ENCODE measurements at places on chromosomes 11 and 22. TPM values are rescaled to one million over a fixed set of nuclear protein-coding genes. Genes with fewer than 3 reads are reported as not detected.

GRCh38 chr11:2443406-2443805, 908 bp downstream of the TRPM5 start:
- DNase-seq, result no peak
- no peak overlapping the region for H3K4me3 ChIP-seq
- no peaks in the 10 kb centered on the region for H3K36me3 ChIP-seq
- no peaks in the 10 kb centered on the region for H3K27me3 ChIP-seq
- no peak overlapping the region for H3K27ac ChIP-seq

DNA sequence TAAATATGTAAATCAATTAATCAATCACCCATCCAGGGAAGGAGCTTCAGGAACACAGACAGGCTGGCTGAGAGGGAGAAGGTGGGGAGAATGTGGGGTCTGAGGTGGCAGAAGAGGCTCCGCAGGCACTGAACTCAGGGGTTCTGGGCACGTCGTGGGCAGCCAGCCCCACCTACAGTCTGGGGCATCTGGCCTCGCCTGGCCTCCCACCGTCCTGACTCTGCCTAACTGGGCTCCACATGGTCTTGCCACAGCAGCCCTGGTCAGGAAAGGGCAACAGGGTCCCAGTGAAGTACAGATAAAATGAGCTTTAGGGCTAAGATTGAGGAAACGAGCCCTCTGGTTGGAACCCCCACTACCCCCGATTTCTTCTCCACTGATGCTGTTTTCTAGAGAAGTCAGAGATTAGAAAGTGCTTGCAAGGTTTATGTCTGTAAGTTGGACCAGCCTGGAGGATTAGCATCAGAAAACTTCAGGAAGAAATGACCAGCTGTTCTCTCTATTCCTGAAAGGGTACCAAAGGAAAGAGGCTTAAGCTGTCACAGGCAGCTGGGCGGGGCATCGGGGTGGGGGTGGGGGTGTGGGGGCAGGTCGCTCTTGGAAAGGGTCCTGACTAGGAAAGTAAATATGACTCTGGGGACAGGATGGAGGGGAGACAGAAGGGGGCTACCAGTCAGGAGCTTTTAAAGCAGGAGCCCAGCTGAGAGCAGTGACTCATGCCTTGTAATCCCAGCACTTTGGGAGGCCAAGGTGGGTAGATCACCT, 261.7 kb downstream of the BUD13 start:
- DNase-seq, result no peak
- no peaks in the 10 kb centered on the region for H3K4me1 ChIP-seq
- no peak overlapping the region for H3K4me3 ChIP-seq
- no peaks in the 10 kb centered on the region for H3K36me3 ChIP-seq
- H3K27me3 ChIP-seq, result no peaks in the 10 kb centered on the region

ZNF280B gene
- total RNA-seq, result 0.33 TPM

- H3K4me1 ChIP-seq, result no peaks in the 10 kb centered on the region
- no peak for DNase-seq
- H3K27ac ChIP-seq, result peak overlapping the region; percentile 56
- no peaks in the 10 kb centered on the region for H3K27me3 ChIP-seq
- H3K4me3 ChIP-seq, result peak overlapping the region; percentile 71
- H3K36me3 ChIP-seq, result no peaks in the 10 kb centered on the region
Measured at GRCh38 chr11:13963169-13963948, 836 bp downstream of the SPON1 start.

OR51I2 gene
- total RNA-seq, result not detected

FXYD2 gene
- 1.3 TPM for total RNA-seq

SYT7 gene
- total RNA-seq, result 10.8 TPM

DNA sequence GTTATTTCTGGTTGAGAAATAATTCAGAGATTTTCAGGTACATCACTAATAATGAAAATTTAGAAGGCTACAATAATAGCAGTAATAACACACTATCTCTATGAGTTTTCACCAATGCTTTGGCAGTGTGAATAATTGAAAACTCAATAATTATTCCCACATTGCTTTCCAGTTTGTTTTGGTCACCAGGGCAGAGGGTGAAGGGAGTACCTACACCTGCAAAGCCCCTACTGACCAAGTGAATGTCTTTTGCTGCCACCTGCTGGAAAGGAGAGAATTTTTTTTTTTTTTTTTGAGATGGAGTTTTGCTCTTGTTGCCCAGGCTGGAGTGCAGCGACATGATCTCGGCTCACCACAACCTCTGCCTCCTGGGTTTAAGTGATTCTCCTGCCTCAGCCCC, 3.2 kb downstream of the NELL1 start:
- no peaks in the 10 kb centered on the region for H3K36me3 ChIP-seq
- peaks cover 3% of the 10 kb centered on the region for H3K27me3 ChIP-seq
- no peak for DNase-seq

DNA sequence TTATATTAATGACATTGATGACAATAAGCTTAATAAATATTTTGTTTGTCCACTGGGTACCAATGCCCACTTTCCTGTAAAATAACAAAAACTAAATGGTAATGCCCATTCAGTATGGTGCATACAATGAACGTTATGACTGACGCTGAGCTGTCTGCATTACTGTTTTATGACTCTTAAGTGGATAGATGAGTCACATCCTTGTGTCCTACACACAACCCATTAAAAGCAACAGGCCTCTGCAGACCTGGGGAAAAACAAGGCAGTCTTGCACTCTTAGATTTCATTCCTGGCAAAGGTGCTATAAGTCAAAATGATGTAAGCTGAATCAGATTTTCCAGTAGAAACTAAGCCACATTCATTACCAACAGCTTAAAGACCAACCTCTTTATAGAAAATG, 176.3 kb upstream of the TMEM45B start:
- no peaks in the 10 kb centered on the region for H3K4me1 ChIP-seq
- H3K4me3 ChIP-seq, result no peak overlapping the region

VSIG2 gene
- total RNA-seq, result 20.5 TPM

DNA sequence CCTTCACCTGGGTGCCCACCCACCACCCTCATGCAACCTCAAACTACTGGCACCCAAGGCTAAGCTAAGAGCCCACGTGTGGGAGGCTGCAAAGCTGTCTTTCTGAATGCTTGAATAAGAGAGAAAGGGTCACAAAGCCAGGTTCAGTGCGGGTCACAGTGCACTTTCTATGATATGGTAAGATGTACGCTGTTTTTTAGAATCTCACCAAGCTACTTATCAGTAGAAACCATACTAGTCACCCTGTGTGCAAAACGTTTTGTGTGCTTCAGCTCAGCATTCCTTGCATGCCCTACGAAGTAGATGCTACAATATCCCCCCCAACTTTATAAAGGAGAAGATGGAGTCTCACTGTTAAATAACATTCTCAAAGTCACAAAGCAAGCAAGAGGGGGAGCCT, 14.9 kb downstream of the P2RX3 start:
- no peak overlapping the region for H3K4me3 ChIP-seq
- H3K36me3 ChIP-seq, result no peaks in the 10 kb centered on the region
- DNase-seq, result no peak
- no peaks in the 10 kb centered on the region for H3K4me1 ChIP-seq
- H3K27me3 ChIP-seq, result no peaks in the 10 kb centered on the region

VSIG10L2 gene
- 4.1 TPM for total RNA-seq

DNA sequence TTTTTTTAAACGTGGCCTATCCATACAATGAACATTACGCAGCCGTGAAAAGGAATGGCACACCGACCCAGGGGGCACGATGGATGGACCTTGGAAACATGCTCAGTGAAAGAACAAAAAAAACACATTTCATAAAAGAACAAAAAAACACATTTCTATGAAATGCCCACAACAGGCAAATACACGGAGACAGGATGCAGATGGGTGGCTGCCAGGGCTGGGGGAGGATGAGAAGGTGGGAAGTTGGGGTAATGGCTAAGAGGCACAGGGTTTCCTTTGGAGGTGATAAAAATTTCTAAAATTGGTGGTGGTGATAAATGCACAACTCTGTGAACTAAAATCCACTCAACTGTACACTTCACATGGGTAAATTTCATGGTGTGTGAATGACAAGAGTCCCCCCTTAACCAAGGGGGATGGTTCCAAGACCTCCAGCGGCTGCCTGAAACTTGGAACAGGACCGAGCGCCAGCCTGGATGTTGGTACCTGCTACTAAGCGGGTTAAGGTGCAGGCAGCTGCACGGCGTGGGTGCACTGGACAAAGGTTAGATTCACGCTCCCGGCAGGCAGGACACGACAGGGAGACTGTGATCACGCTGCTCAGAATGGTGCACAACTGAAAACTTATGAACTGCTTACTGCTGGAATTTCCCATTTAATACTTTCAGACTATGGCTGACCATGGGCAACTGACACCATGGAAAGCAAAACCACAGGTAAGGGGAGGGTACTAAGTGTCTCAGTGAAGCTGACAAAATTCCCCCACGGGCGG, 16.5 kb downstream of the BRD1 start:
- H3K27me3 ChIP-seq, result no peaks in the 10 kb centered on the region
- H3K4me1 ChIP-seq, result peaks cover 6% of the 10 kb centered on the region
- no peak for DNase-seq
- H3K36me3 ChIP-seq, result no peaks in the 10 kb centered on the region
- no peak overlapping the region for H3K4me3 ChIP-seq

- no peak overlapping the region for H3K4me3 ChIP-seq
- no peak overlapping the region for H3K27ac ChIP-seq
- H3K36me3 ChIP-seq, result no peaks in the 10 kb centered on the region
- no peak for DNase-seq
Measured at GRCh38 chr22:37010976-37011375, 8.3 kb downstream of the TST start.

KRTAP5-8 gene
- total RNA-seq, result not detected

GRCh38 chr11:42778193-42778592, 533.6 kb upstream of the API5 start:
- H3K4me1 ChIP-seq, result no peaks in the 10 kb centered on the region
- no peaks in the 10 kb centered on the region for H3K36me3 ChIP-seq
- no peak overlapping the region for H3K4me3 ChIP-seq
- no peaks in the 10 kb centered on the region for H3K27me3 ChIP-seq
- no peak for DNase-seq
- H3K27ac ChIP-seq, result no peak overlapping the region

OR8U1 gene
- not detected for total RNA-seq

DNA sequence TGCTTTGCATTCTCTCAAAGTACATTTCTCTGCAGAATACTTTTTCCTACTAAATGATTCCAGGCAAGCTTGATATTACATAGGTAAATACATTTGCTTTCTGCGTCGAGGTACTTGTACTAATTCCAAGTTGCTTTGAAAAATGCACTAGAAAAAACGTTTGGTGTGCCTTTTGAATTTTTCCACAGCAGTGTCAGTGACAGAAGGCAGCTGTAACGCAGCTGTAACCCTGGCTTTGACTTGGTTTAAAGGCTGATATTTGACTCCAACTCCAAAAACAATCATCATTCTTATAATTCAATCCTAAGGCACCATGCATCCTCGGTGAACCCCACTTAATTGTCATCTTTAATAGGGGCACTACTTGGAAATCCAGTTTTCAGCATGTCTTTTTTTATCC, 125.0 kb downstream of the MAML2 start:
- H3K27me3 ChIP-seq, result no peaks in the 10 kb centered on the region
- no peak for DNase-seq
- H3K27ac ChIP-seq, result no peak overlapping the region
- H3K4me1 ChIP-seq, result peaks cover 30% of the 10 kb centered on the region
- H3K4me3 ChIP-seq, result no peak overlapping the region
- no peaks in the 10 kb centered on the region for H3K36me3 ChIP-seq

FSHB gene
- not detected for total RNA-seq

Data from breast epithelium (tissue), 4 donors.